ENCODE measurements at places on chromosomes 12 and 14.

DNA sequence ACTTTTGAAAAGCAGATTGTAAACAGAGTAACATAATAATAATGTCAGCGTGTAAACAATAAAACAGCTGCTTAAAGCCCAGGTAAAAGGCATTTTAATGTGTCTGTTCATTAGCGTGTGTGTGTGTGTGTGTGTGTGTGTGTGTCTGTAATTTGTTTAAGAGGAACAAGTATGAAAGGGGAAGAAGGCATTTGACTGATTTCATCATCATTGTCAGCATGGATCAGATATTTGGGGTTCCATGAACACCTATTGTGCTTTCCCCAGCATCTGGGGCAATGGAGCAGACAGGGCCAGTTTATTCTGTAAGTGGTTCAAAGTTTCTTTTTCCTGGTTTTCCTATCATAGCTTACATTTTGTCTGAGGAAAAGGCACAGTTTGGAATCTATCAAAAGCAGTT, 28.9 kb downstream of the SLC25A21 start:
- peak; percentile 5 for DNase-seq

DNA sequence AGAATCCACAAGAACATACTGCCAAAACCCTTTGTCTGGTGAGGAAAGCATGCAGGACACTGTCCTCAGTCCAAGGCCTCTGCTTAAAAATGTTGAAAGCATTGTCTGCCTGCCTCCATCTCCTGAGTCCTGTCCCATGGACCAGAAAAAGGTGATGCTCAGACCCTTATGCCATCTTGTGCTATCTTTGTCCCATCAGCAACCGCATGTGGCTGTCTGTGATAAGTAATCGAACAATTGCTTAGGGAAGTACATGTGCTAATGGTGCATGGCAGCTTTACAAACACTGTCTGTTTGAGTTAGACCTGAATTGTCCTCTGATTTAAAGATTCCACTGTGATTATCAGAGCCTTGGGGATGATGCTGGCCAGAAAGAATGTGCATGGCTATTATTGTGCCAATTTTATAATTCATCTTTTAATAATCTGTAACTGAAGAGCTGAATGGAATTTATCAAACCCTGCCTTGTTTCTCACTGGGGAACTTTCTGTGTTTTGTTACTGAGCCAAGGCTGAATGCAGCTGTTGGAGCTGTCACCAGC, 177.5 kb downstream of the DACT1 start:
- DNase-seq, result peak; percentile 79

DNA sequence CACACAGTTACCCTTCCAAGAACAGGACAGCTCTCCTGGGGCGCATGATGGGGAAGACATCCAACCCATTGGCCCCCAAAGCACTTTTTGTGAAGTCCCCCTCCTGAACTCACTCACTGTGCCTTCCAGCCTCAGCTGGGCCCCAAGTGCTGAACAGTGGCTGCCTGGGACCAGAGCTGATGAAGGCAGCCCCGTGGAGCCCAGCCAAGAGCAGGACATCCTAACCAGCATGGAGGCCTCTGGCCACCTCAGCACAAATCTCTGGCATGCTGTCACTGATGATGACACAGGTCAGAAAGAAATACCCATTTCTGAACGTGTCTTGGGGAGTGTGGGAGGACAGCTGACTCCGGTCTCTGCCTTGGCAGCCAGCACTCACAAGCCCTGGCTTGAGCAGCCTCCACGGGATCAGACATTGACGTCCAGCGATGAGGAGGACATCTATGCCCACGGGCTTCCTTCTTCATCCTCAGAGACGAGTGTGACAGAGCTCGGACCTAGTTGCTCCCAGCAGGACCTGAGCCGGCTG, 72.0 kb downstream of the TECPR2 start:
- no peak for DNase-seq

DNA sequence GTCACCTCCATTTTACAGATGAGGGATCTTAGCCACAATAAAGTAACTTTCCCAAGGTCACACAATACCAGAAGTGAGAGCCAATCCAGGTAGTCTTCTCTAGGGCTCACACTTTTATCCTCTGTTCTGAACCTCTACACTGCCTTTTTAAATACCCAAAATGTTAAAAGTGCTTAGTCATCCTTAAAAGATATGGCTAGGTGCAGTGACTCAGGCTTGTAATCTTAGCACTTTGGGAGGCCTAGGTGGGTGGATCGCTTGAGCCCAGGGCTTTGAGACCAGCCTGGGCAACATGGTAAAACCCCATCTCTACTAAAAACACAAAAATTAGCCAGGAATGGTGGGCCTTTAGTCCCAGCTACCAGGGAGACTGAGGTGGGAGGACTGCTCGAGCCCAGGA, 104.1 kb upstream of the PPP4R3A start:
- DNase-seq, result no peak

GRCh38 chr14:97395068-97395467, 597.9 kb downstream of the VRK1 start:
- DNase-seq, result no peak

DNA sequence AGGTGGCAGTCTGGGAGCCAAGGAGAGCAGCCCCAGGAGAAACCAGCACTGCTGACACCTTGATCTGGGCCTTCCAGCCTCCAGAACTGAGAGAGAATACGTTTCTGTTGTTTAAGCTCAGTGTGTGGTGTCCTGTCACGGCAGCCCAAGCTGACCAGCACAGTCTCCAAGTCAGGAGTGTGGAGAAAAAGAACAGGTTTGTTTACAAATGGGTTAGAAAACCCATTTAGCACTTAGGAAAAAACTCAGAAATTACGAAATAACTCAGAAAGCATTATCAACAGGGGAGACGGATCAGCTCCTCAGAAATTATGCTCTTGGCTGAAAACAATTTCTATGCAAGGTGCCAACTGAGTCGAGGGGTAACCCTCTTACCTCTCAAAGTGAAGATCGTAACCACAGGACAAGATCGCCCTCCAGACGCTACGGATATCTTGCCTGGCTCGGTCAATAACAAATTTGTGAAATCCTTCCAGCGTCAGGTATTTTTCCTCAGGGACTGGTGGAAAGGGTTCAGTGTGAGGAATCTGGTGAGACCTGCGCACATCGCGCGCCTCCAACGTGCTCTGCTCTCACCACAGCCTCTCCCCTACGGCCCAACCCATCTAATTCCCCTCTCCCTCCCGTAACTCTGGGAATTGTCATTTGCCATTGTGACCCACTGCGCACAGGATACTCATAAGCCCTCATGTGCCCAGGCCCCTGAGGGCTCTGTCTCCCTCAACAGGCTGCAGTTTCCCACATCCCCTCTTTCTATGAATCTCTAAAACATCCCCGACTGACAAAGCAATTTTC, 50.2 kb downstream of the TRAFD1 start:
- DNase-seq, result no peak

- DNase-seq, result no peak
Observed at GRCh38 chr12:67043771-67044170, 225.4 kb upstream of the CAND1 start.

- no peak for DNase-seq
Observed at GRCh38 chr12:27330846-27331245, 1.8 kb upstream of the BMAL2 start.

- peak; percentile 59 for DNase-seq
Observed at GRCh38 chr12:115871714-115872113, 405.8 kb downstream of the MED13L start.

GRCh38 chr14:32507029-32507984, 178.2 kb downstream of the AKAP6 start:
- DNase-seq, result no peak

- DNase-seq, result peak; percentile 11
Observed at GRCh38 chr14:74973003-74973653, 17.7 kb upstream of the PGF start.

All from eye (tissue), 1 donor.